EL (cell line): ENCODE measurements at places on chromosomes 3 and 15.
A peak's percentile ranks its signal among the peaks of the same experiment; 100 is the strongest.

GRCh38 chr3:25654576-25654975 is 10.1 kb downstream of the TOP2B start:
- DNase-seq, result no peak

DNA sequence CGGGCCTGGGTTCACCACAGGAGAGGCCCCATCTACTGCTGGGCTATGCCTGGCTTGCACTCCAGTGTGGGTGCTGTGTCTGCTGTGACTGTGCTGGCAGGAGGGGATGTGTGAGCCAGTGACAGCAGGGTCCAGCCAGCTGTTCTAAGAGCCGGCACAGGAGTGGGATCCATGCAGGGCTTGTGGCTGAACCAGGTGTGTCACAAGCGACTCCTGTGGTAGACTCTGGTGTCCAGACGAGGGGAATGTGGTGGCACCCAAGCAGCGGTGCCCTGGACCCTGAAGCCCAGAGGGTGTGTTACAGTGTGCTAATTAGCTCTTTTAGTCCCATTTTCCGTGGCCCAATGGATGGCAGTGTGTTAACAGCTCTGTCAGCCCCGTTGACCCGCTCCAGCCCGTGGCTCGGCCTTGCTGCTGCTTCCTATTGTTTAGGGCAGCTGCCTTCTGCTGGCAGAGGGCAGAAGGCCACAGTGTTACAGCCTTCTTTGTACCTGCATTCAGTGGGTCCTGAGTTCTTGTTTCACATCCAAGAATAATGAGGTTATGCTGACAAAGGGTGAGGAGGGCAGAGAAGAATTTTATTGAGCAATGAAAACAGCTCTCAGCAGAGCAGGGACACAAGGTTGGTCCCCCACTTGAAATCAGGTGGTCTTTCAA is 78.5 kb upstream of the RNU6-1 start:
- DNase-seq, result no peak

GRCh38 chr3:11072631-11073030 is 80.1 kb downstream of the SLC6A1 start:
- DNase-seq, result no peak

DNA sequence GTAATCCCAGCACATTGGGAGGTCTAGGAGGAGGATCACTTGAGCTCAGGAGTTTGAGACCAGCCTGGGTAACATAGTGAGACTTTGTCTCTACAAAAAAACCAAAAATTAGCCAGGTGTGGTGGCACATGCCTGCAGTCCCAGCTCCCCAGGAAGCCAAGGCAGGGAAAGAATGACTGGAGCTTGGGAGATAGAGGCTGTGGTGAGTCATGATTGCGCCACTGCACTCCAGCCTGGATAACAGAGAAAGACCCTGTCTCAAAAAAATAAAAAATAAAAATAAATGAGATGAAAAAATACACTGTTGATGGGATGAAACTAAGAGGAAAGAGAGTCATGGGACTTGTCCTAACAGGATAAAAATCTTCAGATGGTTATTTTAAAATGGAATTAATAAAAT is 137.6 kb downstream of the IMPG2 start:
- peak; percentile 71 for DNase-seq

DNA sequence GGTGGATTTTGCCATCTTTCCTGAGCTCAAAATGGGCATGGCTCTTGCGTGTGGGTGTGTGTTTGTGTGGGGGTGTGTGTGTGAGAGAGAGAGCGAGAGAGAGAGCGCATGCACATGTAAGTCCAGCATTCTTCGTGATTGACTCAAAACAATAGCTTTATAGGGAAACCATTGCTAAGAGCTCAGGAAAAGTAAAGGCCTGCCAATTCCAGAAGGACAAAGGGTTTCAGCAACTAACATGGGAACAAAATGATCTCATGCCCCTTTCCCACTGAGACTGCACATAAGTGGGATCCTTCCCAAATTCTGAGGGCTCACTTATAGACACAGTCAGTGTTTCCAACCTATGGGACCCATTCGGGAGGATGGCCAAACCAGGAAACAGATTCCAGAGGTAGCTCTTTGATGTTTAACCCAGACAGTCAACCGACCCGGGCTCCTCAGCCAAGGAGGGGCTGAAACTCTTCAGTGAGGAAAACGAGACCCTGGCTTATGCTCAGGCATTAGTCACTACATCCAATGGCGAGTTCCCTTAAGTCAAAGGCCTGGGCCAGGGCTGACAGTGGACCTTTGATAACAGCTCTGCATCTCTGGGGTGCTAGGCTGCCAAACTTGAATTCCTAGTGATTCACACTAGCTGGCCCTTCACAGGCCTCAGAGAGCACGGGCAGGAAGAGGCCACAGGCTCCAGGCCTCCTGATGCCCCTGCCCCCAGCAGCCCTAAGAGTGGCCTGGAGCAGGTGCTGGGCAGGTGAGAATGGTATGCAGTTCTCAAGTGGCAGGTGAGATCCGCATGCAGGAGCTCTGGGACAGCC is 305.0 kb upstream of the C2CD4B start:
- DNase-seq, result peak; percentile 87
